Activated CD4-positive, alpha-beta memory T cell treated with anti-CD3 and anti-CD28 coated beads for 36 hours (primary cell): ENCODE measurements at places on chromosomes 16 and 17. TPM values are rescaled to one million over a fixed set of nuclear protein-coding genes. Genes with fewer than 3 reads are reported as not detected.

DNA sequence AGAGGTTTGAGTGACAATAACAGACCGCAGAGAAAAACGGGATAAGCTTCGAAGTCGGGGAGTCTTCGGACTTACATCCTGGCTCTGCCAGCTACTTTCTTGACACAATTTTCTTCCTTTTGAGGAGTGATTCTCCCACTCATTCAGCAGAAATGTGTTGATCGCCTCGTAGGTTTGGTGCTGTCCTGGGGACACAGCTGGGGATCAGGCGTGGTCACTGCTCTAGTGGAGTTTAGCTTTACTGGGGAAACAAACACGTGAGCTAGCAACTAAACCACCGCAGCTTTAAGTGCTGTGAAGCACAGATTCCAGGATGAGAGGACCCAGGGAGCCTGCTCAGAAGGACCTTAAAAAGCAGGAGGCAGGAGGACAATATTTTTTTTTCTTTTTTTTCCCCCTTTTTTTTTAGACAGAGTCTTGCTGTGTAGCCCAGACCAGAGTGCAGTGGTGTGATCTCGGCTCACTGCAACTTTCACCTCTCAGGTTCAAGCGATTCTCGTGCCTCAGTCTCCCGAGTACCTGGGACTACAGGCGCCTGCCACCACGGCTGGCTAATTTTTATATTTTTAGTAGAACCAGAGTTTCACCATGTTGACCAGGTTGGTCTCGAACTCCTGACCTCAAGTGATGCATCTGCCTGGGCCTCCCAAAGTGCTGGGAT lies 858 bp downstream of the NUBP1 start:
- no peak for DNase-seq

GRCh38 chr16:71344315-71344905 lies 14.1 kb upstream of the CALB2 start:
- DNase-seq: no peak

DNA sequence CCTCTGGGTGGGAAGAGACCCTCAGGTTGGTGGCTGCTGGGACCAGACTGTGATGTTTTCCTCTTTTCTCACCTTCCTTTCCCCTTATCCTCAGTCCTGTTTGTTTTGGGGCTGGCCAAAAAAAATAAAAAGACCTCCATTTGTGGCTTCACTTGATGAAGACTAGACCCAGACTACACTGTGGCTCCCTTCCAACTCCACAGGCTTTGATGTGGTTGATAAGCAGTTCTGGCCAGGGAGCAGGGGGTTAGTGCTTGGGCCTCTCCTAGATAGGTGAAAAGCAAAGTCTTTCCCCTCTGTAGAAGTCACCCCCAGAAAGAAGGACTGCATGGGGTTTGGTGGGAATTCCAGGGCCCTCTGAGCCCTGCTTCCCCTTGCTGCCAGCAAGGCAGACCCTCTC lies 11.2 kb upstream of the ADAM11 start:
- DNase-seq: no peak

Gene MSLN
- total RNA-seq: not detected

DNA sequence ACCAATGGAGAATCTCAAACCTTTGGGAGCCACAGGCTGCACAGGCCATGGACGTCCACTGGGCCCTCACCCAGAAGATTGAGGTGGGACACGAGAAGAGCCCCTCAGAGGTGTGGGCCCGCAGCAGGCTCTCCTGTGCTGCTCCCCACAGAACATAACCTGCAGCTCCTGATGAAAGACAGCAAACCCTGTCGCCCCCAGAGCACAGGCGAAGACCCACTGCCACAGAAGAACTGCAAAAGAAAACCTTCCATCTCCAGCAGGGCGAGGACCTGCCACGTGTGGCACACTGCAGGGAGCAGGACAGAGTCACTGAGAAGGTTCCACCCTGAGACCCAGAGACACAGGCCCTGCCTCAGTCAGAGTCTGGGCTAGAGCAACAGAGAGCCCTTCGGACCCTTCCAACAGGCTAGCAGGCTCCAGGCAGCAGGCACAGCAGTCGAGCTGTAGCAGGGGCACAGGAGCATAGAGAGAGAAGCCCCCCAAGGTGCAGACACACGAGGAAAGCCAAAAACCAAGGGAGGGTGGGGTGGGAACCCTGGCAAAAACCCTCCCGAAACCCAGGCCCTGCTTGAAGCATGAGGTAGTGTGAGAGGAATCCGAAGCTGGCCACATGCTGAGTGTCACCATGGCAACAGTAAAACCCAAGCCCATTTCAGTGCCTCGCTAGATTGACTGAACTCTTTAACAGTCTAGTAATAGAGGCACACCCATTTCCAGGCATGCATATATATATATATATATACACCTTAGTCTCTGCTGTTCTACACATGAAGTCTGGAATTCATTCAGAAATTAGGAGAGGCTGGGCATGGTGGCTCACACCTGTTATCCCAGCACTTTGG lies 60.0 kb upstream of the CHMP6 start:
- no peak for DNase-seq

DNA sequence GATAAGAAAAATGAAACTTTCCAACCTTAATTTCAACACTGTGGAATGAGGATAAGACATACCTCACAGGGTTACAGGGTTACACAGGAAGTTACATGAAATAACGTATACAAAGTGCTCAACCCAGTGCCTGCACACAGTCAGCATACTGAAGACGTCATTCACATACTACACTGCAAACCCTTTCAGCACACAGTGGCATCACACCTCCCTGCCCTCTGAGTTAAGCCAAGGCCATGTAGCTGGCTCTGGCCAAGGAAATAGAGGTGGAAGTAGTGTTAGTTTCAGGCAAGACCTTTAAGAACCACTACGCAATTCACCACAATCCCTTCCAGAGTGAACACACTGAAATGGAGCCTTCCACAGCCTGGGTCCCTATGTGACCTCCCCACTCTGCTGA lies 46.6 kb upstream of the GSG1L start:
- DNase-seq: no peak

Gene SLC16A5
- 6.7 TPM for total RNA-seq

DNA sequence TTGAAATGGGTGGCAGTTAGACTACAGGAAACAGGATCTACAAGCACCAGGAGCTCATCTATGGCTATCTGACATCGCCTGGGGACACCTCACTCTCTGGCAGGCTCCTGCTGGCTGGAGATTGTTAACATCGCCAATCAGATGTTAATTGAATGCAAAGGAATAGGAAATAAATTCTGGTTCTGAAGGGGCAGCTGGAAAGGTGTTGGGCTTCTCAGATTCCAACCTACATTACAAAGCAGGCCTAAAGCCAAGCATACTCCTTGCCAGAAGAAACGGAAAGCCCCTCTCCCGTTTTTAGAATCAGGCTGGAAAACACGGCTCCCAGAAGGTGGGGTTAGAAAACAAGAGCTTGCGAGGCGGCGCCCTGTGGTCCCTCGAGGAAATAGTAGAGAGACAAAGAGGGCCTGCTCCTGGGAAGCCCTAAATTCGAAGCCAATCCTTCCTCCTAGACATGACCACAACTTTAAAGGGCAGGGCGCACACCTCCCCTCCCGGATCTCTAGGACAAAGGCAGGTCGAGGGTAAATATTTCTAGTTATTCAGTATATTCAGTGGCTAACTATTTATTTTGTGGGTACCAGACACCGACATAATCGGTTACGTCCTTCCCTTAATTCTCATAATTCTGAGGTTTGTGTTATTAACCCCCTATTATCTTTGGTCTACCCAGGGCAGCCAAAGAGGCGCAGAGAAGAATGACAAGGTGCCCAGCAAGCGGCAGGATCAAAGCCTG lies 763 bp upstream of the TOM1L1 start:
- DNase-seq: no peak

DNA sequence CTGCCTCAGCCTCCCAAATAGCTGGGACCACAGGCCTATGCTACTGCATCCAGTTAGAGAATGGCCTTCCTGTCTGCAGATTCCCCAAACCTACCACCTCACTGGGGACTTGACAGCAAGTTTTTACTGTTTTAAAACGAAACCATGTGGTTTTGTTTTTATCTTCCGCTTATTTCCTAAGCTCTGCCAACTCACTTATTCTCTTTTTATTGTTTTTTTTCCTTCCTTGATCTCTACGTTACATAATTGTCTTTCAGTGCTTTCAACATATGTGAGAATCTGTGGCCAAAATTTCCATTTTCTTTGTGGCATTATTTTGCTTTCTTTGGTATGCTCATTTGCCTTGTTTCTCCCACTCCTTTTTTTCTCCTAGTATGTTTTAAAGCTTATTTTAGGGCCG lies 14.6 kb upstream of the SLC38A7 start:
- DNase-seq: no peak

DNA sequence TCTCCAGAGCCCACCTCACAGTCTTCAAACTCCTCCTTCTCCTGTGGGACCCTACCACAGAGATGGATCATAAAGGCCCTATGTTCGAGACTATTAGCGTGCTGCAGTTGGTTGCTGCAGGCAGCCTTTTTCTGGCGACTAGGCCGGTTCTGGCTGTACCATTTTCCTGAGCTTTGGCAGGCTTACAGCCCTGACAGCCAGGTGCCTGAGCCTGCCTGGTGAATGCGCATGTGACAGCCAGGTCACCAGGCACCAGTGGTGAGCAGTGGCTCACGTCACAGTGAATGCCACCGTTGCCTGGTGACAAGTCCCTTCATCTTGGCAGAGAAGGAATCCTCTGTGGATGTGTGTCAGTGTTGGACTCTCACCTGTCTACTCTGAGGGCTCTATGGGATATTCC lies 978.8 kb downstream of the KCNJ18 start:
- DNase-seq: no peak

Gene PRKCB
- 57.9 TPM for total RNA-seq

DNA sequence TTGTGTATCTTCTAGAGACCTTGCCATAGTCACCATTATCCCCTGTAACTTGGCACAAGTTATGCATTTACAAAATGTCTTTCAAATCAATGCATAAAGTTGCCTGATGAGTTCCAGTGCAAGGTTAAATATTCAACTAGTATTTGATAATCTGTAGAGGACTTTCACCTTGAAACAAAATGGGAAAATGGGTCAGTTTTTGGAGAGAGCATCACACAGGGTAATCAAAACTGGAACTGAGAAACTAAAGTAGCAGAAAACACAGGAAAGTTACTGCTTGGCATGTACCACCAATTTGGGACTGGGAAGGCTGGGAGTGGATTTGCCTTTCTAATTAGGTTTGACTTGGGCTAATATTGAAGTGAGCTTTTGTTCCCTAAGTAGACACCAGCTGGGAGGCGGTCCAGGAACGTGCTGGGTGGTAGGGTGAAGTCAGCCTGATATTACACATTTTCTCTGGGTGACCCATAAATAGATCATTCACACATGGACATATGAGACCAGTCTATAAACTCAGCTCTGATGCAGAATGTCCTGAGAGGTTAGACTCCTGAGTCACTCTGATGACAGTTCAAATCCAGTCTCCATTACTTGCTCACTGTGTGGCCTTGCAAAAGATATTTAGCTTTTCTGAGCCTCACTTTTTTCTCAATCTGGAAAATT lies 152.3 kb downstream of the PCTP start:
- DNase-seq: no peak

Gene ACSF3
- total RNA-seq: 37.3 TPM

GRCh38 chr17:77099997-77100396 lies 40.8 kb upstream of the SEC14L1 start:
- no peak for DNase-seq

- no peak for DNase-seq
Measured at GRCh38 chr17:80474961-80475909, 1.2 kb downstream of the NPTX1 start.

Gene HBQ1
- total RNA-seq: not detected

DNA sequence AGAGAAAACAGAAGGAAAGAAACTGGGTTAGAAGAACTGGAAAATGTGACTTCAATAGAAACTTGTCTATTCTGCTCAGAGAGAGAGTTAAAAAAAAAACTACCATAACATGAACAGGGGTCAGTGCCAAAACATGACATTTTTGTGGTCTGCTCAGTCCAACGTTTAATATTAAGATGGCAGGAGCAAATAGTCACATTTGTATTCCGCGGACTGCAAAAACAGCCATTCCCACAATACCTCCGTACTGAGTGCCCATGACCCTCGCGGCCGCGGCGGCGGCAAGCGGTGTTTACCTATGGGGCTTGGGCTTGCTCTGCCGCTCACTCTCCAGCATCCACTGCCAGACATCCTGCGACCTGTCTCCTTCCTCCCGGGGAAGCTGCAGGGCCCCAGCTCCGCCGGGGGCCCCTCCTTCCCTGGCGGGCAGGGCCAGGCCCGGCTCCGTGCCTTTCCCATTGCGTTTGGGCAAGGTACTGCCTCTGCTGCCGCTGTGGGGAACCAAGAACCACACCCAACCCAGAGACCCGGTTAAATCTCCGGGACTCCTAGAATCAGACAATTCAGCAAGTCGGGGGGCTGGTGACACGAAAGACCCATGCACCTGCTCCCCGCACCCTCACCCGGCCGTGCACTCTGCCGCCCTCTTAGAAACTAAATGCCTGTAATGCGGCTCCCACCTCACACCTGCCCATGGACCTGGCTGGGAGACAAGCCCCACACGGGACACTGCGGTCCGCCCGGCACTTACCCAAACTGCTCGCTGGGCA lies 24.7 kb downstream of the AXIN2 start:
- DNase-seq: no peak

Gene SLC35G6
- not detected for total RNA-seq

Gene GRIN2A
- not detected for total RNA-seq

Gene CNGB1
- total RNA-seq: not detected
